Placental pericyte (primary cell): ENCODE measurements at places on chromosomes 4 and X. TPM values are rescaled to one million over a fixed set of nuclear protein-coding genes. Genes with fewer than 3 reads are reported as not detected.

The ZNF630 gene
- total RNA-seq = 0.29 and 0.88 TPM in 2 replicates

The PGK1 gene
- 251 and 331 TPM in 2 replicates for total RNA-seq

The CSN1S1 gene
- total RNA-seq = not detected in 2 replicates

The NEIL3 gene
- total RNA-seq = 2.6 and 14.6 TPM in 2 replicates

The IBSP gene
- 0.14 TPM in 1 of 2 replicates, not detected in the other for total RNA-seq

The IGFBP7 gene
- total RNA-seq = 311 and 330 TPM in 2 replicates

The SPATA18 gene
- 19.9 and 24.5 TPM in 2 replicates for total RNA-seq

The PRRG1 gene
- total RNA-seq = 14.2 and 31.3 TPM in 2 replicates

The TFDP3 gene
- total RNA-seq = not detected in 2 replicates

The POF1B gene
- total RNA-seq = not detected in 2 replicates

The REELD1 gene
- total RNA-seq = not detected in 2 replicates

The GPC4 gene
- under 0.01 TPM in 2 replicates for total RNA-seq

The DMRTC1B gene
- not detected in 2 replicates for total RNA-seq

The RASSF6 gene
- 0.14 TPM in 1 of 2 replicates, not detected in the other for total RNA-seq

The PRRG3 gene
- not detected in 2 replicates for total RNA-seq

The LRCH2 gene
- total RNA-seq = 7.4 and 13.1 TPM in 2 replicates

The VSIG1 gene
- total RNA-seq = not detected in 2 replicates

The ADH1A gene
- total RNA-seq = not detected in 2 replicates

The CAMK2D gene
- 54.1 and 60.4 TPM in 2 replicates for total RNA-seq

The ADGRA3 gene
- total RNA-seq = 19.9 and 51.5 TPM in 2 replicates

The DNAAF6 gene
- total RNA-seq = not detected in 2 replicates

The PRR32 gene
- not detected in 2 replicates for total RNA-seq

The ARHGAP24 gene
- total RNA-seq = 53.0 and 78.0 TPM in 2 replicates

The SERPINA7 gene
- not detected in 2 replicates for total RNA-seq

The PNMA6A gene
- total RNA-seq = 0.29 and 1.5 TPM in 2 replicates

The SLIT2 gene
- 6.9 and 12.0 TPM in 2 replicates for total RNA-seq

The CTAG2 gene
- 0.22 TPM in 1 of 2 replicates, not detected in the other for total RNA-seq

The SFRP2 gene
- total RNA-seq = 1.4 TPM in 1 of 2 replicates, not detected in the other

The KCNE5 gene
- 0.22 and 1.3 TPM in 2 replicates for total RNA-seq

The LAMP2 gene
- total RNA-seq = 146 and 162 TPM in 2 replicates

The GIMD1 gene
- 0.14 TPM in 1 of 2 replicates, not detected in the other for total RNA-seq

The COL25A1 gene
- 0.66 and 1.7 TPM in 2 replicates for total RNA-seq

The TCEANC gene
- total RNA-seq = 1.7 and 3.3 TPM in 2 replicates

The OPRPN gene
- not detected in 2 replicates for total RNA-seq

The NOX1 gene
- 0.22 TPM in 1 of 2 replicates, not detected in the other for total RNA-seq

The PLAC8 gene
- 0.14 TPM in 1 of 2 replicates, not detected in the other for total RNA-seq

The PAK3 gene
- 2.2 and 3.6 TPM in 2 replicates for total RNA-seq

The CHRDL1 gene
- total RNA-seq = not detected in 2 replicates

The TMEM271 gene
- total RNA-seq = not detected in 2 replicates

The FRMPD4 gene
- 3.0 and 14.0 TPM in 2 replicates for total RNA-seq
